Omental fat pad (tissue), 4 donors: ENCODE measurements at places on chromosomes 6 and 20. TPM values are rescaled to one million over a fixed set of nuclear protein-coding genes. Genes with fewer than 3 reads are reported as not detected.

The CRISP2 gene
- total RNA-seq: not detected

The SMLR1 gene
- total RNA-seq: not detected

The C20orf204 gene
- 6.5 TPM for total RNA-seq

The LY86 gene
- 11.6 TPM for total RNA-seq

The SFTA2 gene
- total RNA-seq: not detected

DNA sequence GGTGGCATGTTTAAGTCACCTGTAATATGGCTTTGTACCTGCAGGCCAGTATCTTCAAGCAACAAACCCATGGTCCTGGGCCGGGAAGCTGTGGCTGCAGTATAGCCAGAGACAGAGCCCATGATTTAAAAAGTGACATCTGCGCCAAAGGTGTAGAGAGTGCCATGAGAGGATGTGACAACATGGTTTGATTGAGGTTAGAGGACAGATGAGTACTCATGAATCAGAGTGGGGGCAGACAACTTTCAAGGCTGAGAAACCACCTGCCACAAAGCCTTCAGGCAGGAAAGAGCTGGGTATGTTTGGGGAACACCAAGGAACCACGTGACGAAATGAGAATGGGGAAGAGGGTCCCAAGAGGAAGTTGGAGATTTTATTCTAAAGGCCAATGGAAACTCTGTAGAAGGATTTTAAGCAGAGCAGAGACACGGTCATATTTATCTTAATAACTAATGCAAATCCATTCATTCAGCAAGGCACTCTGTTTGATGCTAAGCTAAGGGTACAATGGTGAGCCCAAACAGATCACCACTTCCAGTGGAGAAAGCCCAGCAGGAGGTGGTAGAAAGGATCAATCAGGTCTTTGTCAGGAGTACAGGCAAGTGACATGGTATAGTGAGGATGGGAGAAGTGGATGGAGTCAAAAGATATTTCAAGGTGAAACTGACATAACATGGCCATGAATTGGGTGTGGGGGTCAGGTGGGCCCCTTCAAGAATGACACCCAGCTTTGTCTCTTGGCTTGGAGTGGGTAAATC lies 3.4 kb upstream of the MICAL1 start:
- DNase-seq: no peak

DNA sequence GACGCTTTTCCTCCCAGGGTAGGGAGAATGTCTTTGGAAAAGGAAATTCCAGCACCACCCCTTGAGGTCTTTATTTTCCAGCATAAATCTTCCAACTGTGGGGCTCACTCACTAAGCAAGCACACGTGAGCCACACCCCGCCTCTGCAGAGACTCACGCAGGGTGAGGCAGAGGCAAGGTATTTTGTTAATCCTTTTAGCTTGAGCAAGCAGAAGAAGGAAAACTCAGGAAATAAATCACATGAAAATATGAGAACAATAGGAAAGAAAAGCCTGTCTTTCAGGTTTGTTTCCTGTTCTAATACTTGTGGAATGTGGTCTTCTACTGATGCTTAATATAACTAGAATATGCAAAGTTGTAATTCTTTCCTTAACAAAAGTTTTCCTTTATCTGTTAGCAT lies 4.1 kb upstream of the PHACTR2 start:
- no peak for DNase-seq

GRCh38 chr6:68779366-68779765 lies 144.3 kb downstream of the ADGRB3 start:
- no peak for DNase-seq

- no peak for DNase-seq
Observed at GRCh38 chr6:95785785-95786184, 208.4 kb downstream of the MANEA start.

DNA sequence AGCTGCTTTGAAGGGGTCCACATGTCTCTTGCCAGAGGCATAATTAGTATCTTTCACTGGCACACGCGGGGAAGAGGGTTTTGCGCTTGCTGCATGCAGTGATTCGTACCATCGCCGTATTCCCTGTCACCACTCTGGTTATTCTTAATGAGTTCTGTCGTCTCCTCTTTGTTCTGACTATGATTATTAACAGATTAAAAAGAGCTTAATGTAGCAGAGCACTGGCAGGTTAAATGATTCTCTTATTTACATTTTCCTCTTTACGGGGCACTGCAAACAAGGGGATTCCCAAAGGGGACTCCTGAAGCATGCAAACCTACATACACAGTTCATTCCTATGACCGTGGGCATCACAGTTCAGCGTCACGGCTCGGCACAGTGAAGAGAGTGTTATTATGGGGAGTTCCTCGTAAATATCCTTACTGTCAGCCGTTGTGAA lies 204.8 kb downstream of the DTNBP1 start:
- no peak for DNase-seq

- DNase-seq: no peak
Observed at GRCh38 chr20:17507032-17507431, 24.1 kb downstream of the BFSP1 start.
